ENCODE measurements at places on chromosomes 6 and 20.
A peak's percentile ranks its signal among the peaks of the same experiment; 100 is the strongest.

GRCh38 chr20:24337069-24337468 is 132.4 kb upstream of the SYNDIG1 start:
- no peak for DNase-seq

DNA sequence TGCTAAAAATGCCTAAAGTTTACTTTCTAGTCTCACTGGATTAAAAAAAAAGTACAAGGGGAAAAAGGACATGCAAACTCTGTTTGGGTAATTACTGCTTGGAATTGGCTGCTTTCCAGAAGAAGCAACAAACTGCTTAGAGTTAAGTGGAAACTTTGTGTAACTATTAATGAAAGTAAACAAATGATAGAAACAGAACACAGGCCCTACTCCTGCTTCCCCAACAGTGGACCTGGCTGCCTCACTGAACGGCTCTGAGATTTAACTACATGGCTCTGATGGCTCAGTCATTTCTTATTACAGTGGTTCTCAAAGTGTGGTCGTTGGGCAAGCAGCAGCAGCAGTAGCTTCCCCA is 108.5 kb downstream of the MAN1A1 start:
- no peak for DNase-seq

- DNase-seq: no peak
Observed at GRCh38 chr6:112016320-112016719, 37.6 kb upstream of the CCN6 start.

GRCh38 chr20:48877304-48877703 is 44.2 kb upstream of the ARFGEF2 start:
- no peak for DNase-seq

GRCh38 chr6:58113960-58114359 is 796.5 kb downstream of the PRIM2 start:
- peak; percentile 1 for DNase-seq

DNA sequence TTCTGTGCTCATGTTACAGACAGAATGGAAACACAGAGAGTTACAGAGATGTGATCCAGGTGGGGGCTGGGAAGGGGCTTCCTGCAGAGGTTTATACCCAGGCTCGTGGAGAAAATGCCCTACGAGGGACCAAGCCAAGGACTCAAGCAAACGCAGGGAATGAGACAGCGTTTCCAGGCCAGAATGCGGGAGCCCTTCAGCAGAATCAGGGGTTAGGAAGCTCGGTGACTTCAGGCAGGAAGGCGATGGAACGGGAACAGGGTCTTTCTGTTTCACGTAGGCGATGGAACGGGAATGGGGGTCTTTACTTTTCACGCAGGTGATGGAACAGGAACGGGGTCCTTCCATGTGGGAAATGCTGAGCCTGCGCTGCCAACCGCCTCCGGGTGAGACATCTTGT is 82.6 kb downstream of the THBS2 start:
- DNase-seq: no peak

- no peak for DNase-seq
Observed at GRCh38 chr20:10752206-10752605, 78.4 kb upstream of the JAG1 start.

GRCh38 chr6:37253486-37254007 is 4.0 kb upstream of the TBC1D22B start:
- no peak for DNase-seq

DNA sequence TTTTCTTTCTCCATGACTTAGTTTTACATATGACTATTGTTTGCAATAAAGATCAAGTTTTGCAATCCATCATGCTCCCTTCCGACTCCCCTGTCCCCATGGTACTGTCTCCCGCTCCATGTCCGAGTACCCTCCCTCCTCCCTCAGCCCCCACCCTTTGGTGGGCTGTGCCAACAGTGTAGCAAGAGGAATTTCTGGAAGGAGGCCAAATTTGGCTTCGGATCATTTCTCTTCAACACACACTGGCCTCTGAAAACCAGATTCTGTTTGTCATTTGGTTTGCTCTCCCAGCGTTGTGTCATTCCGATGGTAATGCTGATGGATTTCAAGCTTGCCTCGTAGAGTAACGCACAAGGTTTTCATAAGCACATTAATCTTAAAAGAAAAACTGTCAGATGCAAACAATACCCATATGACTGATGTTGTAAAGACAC is 22.9 kb upstream of the PAX1 start:
- DNase-seq: no peak

DNA sequence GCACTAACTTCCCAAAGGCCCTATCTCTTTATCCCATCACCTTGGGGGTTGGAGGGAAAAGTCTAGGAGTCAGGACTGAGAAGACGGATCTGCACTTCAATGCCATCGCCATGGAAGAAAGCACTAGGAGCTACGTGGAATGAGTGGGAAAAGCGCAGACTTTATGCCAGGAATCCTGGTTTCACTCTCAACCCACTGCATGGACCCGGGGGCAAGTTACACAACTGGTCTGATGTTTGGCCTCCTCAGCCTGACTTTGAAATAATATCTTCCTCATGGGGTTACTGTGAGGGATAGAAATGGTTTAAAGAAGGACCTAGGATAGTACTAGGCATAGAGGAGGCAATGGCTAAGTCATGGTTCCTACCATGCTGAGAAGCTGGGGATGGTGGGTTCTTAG is 13.5 kb upstream of the PSMG4 start:
- DNase-seq: no peak

DNA sequence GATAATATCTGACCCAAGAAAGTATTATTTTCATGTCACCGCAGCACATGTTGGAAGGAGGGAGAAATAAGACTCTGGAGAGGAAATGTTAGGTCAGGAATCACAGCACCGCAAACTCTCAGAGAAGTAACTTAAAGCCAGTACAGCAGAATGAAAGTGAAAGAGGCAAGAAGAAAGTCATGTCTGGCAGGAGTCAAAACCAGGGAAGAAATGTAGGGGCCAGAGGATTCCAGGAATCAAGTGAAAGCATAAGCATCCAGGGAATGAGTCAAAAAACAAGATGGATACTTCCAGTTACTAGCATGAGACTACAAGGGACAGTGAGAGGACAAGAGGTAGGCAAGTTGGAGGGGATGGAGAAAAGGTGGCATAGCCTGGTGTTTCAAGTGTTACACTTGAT is 80.4 kb downstream of the AK9 start:
- DNase-seq: no peak

GRCh38 chr20:51285684-51286083 is 256.8 kb downstream of the NFATC2 start:
- no peak for DNase-seq

DNA sequence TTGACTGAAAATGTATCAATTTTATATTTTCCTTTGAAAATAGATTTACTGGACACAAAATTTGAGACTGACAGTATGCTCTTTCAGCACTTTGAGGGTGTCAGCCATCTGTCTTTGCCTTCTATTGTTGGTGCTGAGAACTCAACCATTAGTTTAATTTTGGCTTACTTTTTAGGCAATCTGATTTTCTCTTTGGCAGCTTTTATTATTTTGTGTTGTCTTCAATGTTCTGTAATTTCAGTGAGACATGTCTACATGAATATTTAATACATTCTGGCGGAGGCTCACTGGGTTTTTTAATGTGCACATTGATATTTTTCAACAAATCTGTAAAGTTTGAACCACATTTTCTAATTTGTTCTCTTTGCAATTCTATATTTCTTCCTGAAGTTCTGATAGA is 648.6 kb downstream of the C6orf118 start:
- no peak for DNase-seq

GRCh38 chr20:60258255-60258863 is 300.1 kb downstream of the CDH26 start:
- no peak for DNase-seq

- peak; percentile 67 for DNase-seq
Observed at GRCh38 chr20:51139891-51140290, 117.0 kb upstream of the KCNG1 start.

- peak; percentile 22 for DNase-seq
Observed at GRCh38 chr6:21200134-21200870, 393.2 kb upstream of the SOX4 start.

DNA sequence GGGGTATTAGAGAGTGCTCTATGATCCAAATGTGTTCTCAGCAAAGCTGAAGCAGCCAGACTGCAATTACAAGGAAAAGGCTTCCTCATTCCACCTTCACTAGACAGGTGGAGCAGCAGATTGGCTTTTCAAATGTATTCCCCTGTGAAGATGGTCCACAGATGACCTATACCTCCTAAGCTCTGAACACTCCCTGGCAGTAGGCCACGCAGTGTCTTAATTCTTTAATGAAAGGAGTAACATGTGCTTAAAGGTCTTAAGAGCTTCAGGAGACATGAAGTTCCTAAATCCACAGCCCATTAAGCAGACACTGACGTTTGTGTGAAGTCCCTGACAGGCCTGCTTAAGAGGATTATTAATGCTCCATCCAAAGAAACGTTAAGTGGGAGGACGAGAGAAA is 138.9 kb upstream of the NUP153 start:
- no peak for DNase-seq

DNA sequence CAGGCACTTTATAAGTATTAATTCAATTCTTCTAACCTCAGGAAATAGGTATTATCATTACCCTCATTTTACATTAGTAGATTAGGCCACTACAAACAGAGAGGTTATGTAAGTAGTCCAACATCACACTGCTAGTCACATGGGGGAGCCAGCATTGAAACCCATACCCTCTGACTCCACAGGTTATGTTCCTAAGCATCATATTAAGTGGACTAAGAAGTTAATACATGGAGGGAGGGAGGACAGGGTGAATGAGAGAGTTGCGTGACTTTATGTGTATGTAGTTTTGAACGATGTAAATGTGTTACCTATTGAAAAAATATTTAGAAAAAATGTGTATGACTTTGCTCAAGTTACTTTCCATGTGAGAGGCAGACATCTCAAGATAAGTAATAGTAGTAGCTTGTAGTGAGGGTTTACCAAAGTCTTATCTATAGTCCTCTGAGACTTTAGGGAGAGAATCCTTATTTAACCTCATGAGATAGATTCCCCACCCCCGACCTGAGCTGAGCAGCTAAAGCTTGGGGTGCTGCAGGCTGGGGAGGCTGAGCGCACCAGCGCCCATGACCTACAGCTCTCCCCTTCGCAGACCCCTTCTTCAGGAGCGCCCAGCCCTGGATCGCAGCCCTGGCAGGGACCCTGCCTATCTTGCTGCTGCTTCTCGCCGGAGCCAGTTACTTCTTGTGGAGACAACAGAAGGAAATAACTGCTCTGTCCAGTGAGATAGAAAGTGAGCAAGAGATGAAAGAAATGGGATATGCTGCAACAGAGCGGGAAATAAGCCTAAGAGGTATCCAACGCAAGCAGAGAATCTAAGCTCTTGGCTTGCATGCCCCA is 7.5 kb downstream of the BTN3A2 start:
- no peak for DNase-seq

DNA sequence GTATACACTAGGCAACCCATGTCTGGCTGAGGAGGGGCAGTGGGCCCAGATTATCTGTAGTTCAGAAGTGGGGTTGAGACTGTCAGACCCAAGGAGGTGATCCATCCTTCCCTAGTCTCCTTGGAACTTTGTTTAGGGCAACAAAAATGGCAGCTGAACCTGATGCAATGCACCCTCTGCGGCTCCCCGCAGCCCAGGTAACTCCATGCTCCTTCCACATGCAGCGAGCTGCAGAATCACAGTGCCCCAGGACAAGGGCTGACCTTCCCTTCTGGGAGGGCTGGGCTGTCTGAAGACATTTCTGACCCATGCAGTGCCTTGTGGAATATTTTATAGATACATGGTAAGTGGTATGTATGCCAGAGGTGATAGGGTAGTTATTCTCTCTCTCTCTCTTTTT is 29.4 kb downstream of the NR2E1 start:
- no peak for DNase-seq

DNA sequence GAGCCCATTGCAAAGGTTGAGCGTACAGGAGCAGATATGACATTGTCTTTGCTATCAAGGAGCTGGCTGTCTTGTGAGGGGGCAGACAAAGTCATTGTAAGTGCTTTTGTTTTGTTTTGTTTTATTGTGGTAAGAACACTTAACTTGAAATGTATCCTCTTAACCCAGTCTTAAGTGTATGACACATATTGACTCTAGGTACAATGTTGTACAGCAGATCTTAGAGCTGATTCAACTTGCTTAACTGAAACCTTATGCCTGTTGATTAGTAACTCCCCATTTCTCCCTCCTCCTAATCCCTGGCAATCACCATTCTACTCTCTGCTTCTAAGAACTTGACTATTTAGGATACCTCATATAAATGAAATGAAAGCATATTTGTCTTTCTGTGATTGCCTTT is 429.0 kb downstream of the BMP2 start:
- DNase-seq: no peak

DNA sequence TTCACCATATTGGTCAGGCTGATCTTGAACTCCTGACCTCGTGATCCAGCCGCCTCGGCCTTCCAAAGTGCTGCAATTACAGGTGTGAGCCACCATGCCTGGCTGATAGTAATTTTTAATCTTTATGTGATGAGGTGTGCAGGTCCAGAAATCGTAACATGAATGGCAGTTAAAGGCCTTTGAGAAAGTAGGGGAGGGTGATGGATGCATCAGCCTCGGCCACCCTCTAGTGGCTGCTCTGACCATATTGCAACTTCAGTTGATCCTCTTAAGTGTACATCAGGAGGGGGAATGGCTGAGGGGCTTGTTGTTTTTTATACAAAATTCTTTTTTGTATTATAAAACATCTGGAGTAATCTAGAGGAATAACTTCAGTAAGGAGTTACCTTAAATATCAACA is 193.0 kb downstream of the ZFAND3 start:
- DNase-seq: peak; percentile 59

GRCh38 chr6:113540466-113540865 is 316.7 kb upstream of the MARCKS start:
- no peak for DNase-seq

GRCh38 chr6:25168637-25169036 is 110.5 kb upstream of the CARMIL1 start:
- DNase-seq: no peak

GRCh38 chr6:82567621-82568020 is 204.0 kb downstream of the TPBG start:
- no peak for DNase-seq

- no peak for DNase-seq
Observed at GRCh38 chr20:21739682-21740081, 34.2 kb downstream of the PAX1 start.

DNA sequence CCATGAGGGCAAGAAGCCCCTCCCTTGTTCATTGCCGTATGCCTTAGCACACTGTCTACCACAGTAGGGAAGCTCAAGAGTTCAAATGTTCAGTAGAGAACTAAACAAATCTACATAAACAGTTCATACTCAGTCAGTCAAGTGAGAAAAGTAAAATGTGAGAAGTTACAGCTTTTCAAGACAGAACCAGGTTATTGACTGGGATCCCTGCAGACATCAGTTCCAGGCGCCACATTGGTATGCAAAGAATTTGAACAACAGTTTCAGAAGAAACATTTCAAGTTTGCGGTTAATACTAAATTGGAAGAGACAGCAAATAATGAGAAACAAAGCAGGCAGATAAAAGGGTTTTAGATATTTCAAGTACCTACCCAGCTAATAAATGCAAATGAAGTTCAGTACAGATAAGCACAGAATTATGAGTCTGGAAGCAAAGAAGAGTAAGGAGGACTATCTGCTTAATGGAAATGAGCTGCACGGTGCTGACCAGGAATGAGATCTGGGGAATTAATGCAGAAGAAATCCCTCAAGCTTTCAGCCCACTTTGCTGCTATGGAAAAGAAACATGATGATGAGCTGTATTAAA is 246.2 kb downstream of the HACE1 start:
- no peak for DNase-seq
